D721Med (cell line): ENCODE measurements at places on chromosomes 4 and X.

- DNase-seq = no peak
These were observed 222.4 kb downstream of the CRLF2 start for GRCh38 chrX:989959-990510.

DNA sequence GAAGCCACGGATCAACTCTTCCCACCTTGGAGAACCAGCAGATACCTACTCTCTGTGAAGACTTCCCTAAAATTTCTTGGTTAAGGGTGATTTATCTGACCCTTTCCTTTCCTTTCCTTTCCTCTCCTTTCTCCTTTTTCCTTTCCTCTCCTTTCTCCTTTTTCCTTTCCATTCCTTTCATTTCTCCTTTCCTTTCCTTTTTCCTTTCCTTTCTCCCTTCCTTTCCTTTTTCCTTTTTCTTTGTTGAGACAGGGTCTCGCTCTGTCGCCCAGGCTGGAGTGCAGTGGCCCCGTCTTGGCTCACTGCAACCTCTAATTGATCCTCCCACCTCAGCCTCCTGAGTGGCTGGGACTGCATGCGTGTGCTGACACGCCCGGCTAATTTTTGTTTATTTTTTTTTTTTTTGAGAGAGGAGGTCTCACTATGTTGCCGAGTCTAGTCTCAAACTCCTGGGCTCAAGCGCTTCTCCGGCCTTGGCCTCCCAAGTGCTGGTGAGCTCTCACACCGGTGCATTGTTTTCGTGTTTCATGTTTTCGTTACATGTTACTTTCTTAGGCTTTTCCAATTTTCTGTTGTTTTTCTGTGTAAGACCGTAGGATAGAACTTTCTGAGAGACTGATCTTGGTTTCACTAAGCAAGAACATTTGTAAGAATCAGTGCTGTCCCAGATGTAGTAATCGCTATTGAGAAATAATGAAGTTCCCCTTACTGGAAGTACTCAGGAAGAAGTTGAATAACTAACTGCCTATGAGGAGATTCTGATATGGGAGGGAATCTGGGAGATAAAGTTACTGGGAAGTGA, 2.0 kb downstream of the TMEM165 start:
- no peak for DNase-seq

DNA sequence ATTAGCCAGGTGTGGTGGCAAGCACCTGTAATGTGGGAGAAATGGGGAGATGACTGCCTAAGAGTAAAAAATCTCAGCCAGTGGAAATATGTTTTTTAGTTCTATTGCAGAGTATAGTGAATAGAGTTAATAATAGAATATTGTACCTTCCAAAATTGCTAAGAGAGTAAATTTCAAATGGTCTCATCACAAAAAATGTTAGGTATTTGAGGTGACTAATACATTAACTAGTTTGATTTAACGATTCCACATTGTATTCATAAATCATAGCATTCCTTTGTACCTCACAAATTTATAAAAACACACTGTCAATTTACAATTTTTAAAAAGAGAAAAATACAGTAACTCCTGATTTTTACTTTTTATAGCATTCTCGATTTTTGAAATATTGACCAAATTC, 681.5 kb upstream of the EPHA5 start:
- no peak for DNase-seq

GRCh38 chr4:149426461-149426860, 389.2 kb downstream of the IQCM start:
- DNase-seq = no peak

- no peak for DNase-seq
These were observed 44.8 kb upstream of the HERC6 start for GRCh38 chr4:88333741-88334405.

GRCh38 chr4:185145572-185145971, 2.5 kb downstream of the SLC25A4 start:
- no peak for DNase-seq

DNA sequence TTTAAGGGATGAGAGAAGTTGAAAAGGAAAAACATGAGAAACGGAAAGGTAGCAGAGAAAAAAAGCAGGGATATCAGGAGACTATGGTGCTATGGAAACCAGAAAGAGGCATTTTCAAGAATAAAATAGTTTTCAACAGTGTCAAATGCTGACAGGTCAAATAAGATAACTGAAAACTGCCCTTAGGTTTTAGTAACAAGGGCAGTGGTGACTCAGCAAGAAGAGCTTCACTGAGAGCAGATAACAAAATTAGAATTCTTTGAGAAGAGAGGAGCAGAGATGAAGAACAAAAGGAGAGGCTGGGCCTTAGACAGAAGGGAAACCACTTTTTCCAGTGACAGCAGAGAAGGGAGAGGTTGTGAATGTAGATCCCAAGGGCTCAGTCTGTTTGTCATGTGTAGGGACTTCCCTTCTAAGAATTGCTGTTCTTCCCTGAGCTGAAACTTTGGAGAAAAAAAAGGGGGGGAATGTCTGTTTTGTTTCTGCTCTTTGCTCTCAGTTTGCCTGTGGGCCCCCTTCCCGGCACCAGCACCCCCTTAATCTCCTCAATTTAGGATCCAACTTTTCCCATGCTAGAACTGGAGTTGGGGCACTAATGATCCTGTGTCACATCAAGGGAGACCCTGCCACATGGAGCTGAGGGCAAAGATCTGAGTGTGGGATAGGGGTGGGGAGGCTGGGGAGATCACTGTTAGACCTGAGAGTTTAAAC, 26.8 kb upstream of the MAGEA10 start:
- no peak for DNase-seq

- no peak for DNase-seq
These were observed 79.2 kb upstream of the ATOH1 start for GRCh38 chr4:93749292-93749761.

DNA sequence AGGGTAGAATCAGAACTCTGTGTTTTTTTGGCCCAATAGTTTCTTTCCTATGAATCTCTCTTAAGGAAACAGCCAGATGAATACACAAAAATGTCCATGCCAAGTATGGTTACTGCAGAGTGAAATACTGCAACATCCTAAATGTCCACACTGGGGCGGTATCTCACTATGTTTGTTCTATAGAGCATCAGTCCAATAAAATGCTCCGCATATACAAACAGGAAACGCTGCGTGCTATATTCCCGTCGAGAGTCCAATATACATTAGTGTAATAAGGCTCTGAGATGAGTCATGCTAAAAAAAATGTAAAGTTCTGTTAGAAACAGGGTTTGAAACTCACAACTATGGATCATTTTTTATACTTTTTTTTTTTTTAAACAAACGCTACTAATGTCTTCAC, 72.9 kb upstream of the ENOX2 start:
- DNase-seq = no peak

GRCh38 chr4:163493643-163494359, 689 bp upstream of the TMA16 start:
- no peak for DNase-seq

GRCh38 chrX:39556056-39556455, 541.7 kb downstream of the BCOR start:
- no peak for DNase-seq

DNA sequence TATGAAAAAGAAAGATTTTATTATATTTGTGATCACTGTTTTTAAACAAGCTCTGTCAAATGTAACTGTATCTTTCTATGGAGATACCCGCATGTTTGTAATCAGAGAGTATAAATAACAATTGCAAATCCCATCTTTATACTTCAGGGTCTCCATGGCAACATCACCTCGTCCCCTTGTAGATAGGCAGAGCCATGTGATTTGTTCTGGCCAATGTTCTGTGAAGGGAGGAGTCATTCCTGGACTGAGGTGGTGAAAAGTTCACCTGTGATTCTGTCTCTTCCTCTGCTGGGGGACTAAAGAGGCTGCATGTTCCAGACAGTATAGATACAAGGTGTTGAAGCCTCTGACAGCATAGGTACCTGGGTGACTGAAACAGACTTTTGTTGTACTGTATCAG, 45.6 kb upstream of the MED14 start:
- no peak for DNase-seq

GRCh38 chr4:8539661-8540060, 40.5 kb upstream of the GPR78 start:
- no peak for DNase-seq

DNA sequence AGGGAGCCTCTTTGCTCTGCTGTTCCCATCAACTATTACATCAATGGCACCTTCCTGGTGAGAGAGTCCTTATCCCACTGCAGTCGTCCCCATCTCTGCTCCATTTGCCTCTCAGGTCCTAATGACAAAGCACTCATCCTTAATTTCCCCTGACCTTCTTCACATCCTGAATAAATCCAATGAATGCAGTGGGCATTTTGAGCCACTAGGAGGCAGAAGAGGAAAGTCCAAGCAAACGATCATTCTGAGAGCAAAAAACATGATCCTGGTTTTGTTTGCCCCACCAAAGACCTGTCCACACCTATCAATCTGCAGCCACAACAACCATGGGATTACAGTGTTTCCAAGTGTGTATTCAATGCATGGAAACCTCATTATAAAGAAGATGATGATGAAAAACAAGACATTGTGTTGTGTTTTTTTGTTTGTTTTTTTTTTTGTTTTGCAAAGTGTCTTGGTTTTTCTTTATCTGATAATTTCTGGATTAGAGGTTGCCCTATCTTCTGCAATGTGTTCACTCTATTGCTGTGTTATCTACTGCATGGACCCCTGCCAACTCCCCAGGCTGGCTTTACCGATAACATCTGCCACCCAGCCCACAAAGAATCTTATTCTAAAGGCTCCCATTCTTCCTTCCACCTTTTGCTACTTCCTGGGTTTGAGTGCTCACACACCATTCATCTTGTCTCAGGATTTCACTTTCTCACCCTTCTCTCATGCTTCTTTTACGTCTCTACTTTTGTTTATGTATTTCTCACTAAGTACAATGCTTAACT, 207.2 kb downstream of the NLGN4X start:
- no peak for DNase-seq

DNA sequence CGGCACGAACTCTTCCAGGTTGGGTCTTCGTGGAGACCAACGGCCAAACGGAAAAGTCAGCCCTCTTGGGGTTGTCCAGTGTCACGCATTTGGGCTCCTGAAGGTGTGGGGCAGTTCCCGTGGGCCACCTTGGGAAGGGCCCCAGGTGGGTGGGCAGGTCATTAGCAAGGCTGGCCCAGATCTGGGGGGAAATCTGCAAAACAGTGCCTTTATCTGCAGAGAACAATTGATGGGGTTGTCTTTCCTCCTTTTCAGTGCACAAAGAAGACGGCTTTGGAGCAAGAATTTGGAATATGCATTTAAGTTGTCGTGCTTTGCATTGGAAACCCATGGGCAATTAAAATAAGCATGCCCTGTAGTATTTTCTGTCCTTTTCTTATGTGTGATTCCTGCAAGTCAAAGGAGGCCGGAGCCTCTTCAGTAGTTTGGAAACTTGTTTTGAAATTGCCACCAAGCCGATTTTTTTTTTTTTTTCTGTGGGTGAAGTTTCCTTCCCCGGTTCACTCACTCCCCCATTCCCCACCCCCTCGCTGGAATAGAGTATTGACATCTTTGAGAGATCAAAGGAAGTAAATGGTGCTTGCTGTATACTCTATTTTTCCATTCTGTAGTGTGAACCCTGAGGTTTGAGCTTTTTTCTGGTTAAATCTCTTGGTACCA, 9.8 kb downstream of the ZIC3 start:
- no peak for DNase-seq

DNA sequence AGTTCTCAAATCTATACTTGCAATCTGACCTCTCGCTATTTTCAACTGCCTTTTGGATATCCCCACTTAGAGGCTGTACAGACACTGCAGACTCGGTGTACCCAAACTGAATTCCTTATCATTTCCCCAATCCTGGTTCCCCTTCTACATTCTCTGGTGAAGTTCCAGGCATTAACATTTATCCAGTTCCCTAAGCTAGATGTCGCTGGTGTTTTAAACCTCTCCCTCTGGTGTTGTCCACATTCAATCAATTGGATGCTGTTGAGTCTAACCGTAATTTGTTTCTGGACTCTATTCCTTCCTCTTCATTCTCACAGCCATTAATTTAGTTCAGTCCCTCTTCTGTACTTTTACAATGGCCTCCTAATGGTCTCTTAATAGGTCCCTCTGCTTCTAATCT, 7.2 kb upstream of the STK26 start:
- DNase-seq = no peak

GRCh38 chrX:47751670-47752069, 85.0 kb upstream of the ZNF81 start:
- no peak for DNase-seq

DNA sequence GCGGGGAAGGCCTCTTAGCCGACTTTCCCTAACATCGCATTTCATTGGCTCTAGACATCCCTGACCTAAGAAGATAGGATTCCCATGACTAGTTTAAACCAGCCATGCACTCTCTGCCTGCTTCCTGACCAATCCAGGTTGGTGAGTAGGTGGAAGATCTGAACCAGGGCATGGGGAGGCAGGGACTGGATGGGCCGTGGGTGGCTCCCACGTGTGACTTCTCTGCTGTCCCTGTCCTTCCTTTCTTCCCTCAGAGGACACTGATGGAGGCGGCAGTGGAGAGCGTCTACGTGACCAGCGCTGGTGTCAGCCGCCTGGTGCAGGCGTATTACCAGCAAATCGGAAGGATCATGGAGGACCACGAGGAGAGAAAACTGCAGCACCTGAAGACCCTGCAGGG, 90.7 kb downstream of the EVC start:
- no peak for DNase-seq

- DNase-seq = no peak
These were observed 232.1 kb upstream of the ARSJ start for GRCh38 chr4:114211556-114211955.

DNA sequence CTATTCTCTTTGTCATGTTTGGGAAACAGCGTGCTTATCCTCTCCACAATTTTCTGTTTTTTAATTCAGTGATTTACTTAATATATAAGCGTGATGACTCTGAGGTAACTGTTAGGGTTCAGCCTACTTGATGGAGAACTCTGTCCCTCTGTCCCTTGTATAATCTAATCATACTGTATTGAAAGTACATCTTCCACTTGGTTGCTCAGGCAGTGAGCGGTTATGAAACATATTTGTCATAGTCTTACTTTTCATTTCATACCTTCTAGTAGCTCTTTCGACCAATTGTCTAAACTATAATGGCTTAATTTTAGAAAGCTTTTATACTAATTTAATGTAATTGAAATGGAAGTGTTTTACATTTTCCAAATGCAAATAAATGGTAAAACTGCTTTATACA, 469.0 kb downstream of the TLL1 start:
- DNase-seq = no peak

DNA sequence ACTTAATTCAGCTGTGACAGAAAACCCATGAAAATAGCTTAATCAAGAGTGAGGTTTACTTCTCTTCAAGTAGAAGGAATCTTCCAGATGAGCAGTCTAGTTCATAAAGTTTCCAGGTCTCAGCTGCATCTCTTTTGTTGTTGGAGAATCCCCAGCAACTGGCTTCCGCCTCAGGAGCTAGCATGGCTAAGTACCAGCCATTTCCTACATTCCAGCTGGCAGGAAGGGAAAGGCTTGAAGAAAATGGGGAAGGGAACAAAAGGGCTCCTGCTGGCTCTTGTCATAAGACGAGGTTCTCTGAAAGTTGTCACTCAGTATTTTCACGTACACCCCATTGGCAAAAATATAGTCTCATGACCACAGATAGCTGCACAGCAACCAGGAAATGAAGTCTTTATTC, 27.3 kb upstream of the TRIM2 start:
- no peak for DNase-seq
